ENCODE measurements at places on chromosomes 12 and 14.

GRCh38 chr14:31954991-31955390 lies 122.1 kb upstream of the ARHGAP5 start:
- DNase-seq, result no peak

GRCh38 chr12:88307961-88308360 lies 165.9 kb downstream of the TMTC3 start:
- no peak for DNase-seq

GRCh38 chr14:73242357-73242901 lies 5.1 kb downstream of the PAPLN start:
- DNase-seq, result no peak

DNA sequence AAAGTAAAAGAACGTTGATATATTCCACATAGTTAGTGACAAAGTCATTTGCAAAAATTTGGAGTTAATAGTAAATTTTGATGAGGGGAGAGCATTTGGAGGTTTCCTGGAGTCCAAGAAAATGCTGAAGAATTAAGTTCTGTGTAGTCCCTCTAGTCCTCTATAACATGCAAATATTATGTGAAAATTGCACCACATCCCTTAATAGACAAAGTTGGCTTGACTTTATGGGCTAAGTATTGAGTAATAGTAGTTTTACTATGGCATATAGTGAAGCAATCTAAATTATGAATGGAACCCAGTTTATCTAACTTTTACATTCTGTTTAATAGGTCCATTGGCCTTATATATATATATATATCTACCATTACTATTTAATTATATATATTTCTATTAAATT lies 66.4 kb upstream of the DCN start:
- DNase-seq, result no peak

DNA sequence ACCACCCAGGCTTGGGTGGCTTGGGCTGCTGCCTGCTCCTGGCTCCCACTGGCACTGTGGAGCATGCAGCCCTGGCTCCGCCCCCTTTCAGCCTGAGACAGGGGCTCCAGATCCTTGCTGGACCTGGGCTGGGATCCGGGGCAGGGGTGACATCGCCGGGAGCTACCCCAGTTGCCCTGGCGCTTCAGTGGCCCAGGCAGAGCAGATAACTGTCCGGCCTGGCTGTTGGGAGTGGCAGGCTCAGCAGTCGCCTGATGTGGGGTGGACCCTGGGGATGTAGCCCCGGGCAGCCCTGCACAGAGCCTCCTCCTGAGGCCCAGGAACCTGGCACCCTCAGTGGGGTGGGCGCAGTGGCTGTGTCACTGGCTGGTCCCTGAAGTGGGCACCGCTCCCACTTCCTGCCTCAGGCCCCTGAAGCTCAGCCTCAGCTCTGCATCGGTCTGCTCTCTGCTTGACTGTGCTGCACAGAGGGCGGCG lies 57.9 kb downstream of the FUT8 start:
- DNase-seq, result no peak

DNA sequence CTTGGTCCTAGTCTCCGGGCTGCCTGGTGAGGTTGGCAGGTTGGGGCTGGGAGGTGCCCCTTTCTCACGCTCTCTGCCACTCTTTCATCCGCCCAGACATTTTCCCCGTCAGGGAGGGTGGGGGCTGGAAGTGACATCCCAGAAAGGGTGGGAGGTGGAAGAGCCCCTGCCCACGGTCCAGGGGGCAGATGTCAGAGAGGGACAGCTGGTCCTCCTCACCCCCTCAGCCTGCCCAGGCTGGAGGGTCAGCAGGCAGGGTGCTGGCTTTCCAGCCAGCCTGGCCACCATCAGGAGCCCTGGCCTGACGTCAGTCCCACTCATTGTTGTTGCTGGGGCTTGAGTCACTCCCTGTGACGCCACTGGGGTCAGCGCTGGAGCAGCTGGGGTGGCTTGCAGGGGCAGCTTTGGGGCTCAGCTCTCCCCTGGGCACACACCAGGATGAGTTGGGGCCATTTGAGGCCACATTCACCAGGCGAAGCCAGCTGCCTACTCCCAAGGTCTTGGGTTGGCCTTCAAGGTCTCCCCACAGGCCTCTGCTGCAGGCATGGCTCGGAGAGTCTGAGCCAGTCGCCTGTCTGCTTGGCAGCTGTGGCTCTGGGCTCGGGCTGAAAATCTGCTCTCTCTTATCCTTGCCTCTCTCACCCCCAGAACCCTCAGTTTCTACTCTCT lies 5.7 kb upstream of the ATG101 start:
- no peak for DNase-seq

DNA sequence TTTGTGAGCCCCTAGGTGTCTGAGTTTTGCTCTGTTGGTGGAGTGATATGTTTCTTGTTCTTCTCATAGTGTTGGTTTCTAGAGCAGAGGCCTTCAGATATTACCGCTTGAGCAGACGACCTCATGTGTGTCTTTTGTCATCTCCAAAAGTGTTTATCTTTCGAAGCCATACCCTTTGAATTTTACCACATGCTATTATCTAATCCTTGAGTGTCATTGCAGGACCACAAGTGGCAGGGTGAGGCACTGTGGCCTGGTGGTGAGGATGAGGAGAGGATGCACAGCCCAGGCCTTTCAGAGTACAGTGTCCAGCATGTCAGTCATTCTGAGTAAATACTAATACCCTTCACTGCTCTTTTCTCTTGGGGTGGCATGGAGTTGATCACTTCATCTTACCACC lies 57.2 kb upstream of the CISTR start:
- DNase-seq, result no peak

DNA sequence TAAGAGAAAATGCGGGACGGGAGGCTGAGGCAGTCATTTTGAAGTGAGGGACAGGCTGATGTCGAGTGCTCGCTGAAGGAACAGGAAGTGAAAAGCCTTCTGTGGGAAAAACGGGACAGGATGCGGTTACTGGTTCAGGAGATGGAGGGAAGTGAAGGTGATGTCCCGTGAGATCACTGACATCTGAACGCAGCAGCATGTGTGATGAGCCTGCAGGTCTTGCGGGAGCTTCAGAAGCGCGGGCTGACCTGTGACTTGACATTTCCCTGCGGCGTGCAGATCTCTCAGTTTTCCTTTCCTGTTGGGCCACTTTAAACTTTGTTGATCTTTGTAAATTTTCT lies 77.8 kb downstream of the DDX51 start:
- no peak for DNase-seq

DNA sequence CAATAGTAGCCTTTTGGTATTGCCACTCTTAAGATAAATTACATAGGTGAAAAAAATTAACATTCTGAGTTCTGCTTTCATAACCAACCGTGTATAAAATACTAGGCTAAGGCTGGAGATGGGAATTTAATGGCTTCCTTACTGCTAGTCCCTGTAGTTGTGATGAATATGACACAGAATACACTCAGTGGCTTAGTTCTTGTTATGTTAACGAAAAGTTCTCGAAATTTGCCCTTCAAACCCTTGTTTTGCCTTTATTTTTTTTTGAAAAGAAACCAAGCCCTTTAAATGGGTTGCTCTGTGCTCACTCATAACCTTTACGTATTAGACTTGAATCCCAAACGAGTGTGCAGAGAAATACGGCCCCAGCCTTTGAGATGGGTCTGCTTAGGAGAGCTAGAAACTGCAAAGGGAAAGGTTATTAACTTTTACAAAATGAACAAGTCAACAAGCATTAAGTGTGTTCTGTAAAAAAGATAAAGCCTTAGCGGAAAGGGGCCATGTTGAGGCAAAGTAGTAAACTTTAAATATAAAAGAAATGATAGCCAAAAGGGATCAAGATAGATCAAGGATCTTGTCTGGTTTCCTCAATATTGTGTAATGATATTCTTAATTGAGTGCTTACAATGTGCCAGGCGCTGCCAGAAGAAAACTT lies 1.7 kb downstream of the NUDT4 start:
- DNase-seq, result no peak

- DNase-seq, result no peak
These were observed 3.5 kb downstream of the FOS start for GRCh38 chr14:75282170-75282554.

DNA sequence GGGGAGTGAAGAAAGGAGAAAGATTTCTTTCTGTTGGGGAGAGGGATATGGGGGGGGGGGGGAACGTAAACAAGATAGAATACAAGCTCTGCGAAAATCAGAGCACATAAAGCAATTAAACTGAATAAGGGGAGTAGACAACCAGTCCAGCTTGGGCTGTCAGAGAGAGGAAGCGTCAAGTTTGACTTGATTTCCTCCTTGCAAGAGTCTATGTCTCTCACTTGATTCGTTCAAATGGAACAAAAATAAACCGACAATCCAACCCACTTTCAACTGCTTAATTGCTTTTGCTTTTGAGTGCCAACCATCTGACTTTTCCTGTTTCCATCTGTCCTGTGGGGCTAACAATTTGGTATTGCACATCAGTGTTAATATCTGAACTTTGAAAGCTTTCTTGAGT lies 942 bp downstream of the SYT1 start:
- DNase-seq, result no peak

GRCh38 chr14:53742233-53742620 lies 214.4 kb downstream of the BMP4 start:
- DNase-seq, result no peak

GRCh38 chr14:90760591-90761316 lies 55.5 kb downstream of the TTC7B start:
- DNase-seq, result peak; percentile 33

- no peak for DNase-seq
These were observed 5.4 kb downstream of the ZNF219 start for GRCh38 chr14:21093018-21093417.

- DNase-seq, result peak; percentile 60
These were observed 13.2 kb upstream of the TIGAR start for GRCh38 chr12:4307593-4308333.

GRCh38 chr14:103935102-103935501 lies 6.8 kb downstream of the TDRD9 start:
- DNase-seq, result no peak

GRCh38 chr12:5407034-5407856 lies 24.7 kb upstream of the NTF3 start:
- DNase-seq, result no peak

- no peak for DNase-seq
These were observed 7.0 kb downstream of the AQP6 start for GRCh38 chr12:49979791-49980190.

DNA sequence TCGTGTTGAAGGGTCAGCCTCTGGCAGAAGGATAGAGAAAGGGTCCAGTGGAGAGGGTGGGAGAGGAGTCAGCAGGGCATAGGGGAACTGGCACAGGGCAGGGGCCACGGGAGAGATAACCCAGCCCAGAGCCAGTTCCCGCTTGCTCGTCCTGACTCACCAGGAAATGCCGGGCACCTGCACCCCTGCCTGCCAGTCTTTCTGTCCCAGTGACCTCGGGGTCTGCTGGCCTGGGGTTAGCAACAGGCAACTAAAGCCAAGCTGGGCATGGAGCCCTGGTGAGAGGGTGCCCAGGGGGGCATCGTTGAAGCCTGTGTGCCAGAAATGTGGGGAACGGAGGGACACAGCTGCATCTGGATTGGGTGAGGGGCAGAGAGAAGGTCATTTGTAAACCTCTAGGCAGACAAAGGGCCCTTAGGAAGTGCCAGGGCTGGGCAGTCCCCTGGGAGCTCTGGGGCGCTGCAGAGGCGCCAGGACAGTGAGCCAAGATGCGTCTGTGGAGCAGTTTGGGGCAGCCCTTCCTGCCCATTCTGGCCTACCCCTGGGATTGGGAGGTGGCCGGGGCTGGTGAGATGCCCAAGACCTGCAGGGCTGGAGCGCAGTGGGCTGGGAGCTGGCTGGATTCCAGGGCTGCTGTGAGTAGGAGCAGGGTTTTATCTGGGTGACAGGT lies 5.5 kb downstream of the TNFAIP2 start:
- DNase-seq, result no peak

DNA sequence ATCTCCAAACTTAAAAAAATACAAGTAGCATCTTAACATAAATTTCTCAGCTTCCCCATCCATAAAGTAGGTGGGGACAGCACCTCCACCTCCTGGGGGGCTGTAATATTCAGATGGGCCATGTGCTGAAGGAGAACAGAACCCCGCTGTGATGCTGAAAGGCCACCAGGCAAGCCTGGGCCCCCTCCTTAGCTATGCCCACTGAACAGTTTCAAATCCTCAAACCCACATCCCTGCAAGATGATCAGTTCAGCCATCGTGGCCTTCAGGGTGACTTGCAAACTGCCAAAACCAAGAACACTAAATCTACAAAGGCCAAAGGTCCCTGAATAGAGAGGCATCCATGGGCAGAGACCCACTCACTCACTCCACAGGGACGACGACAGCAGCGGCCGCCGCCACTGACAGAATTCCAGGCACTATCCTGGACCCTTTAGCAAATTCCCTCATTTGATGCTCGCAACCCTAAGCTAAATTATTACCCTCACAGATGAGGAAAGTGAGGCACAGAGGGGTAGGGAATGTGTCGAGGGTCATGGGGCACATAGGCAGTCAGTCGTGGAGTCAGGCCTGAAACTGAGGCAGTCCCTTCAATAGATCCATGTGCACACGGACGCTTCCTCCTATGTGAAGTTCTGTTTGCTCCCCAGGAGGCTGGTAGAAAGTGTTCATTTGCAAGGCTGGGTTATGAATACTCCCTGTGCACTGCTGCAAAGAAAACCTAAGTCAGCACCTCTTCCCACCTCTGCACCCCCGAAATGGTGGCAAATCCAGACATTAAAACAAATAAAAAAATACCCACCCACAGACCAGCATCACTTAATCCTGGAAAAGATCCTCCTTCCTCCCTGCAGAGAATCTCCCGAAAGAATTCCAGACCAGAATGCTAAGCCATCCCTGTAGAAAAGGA lies 5.9 kb downstream of the ITPK1 start:
- no peak for DNase-seq

GRCh38 chr12:125202421-125202820 lies 137.2 kb downstream of the AACS start:
- DNase-seq, result no peak

- no peak for DNase-seq
These were observed 13.6 kb downstream of the EML1 start for GRCh38 chr14:99806836-99807235.

DNA sequence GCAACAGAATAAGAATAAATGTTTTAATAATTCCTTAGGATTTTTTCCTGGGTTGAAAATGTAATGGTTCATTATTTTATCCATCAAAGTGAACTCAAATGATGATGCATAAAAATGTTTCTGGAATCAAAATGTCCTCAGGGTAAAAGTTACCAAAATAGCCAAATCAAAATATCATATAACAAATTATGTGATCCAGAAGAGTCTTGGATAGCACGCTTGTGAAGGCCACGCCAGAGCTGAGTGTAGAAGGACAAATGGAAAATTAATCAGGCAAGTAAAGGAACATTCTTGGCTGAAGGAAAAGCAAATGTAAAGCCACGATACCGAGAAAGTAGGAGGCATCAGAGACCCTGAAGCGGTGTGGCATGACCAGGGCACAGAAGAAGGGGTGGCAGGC lies 169.2 kb downstream of the CAPZA3 start:
- no peak for DNase-seq

GRCh38 chr14:64387232-64387781 lies 846 bp upstream of the MTHFD1 start:
- peak; percentile 63 for DNase-seq

- no peak for DNase-seq
These were observed 34.5 kb upstream of the RIC8B start for GRCh38 chr12:106739815-106740530.

- no peak for DNase-seq
These were observed 147.1 kb downstream of the VRK1 start for GRCh38 chr14:96944297-96944696.

GRCh38 chr14:55160989-55161388 lies 30.4 kb downstream of the DLGAP5 start:
- peak; percentile 24 for DNase-seq

- DNase-seq, result peak; percentile 0
These were observed 51.0 kb downstream of the MAGOHB start for GRCh38 chr12:10562306-10562933.

Data from NCI-H2227 treated with DMSO at 0.1 percent for 48 hours (cell line).